ENCODE measurements at places on chromosomes 2 and 18.

DNA sequence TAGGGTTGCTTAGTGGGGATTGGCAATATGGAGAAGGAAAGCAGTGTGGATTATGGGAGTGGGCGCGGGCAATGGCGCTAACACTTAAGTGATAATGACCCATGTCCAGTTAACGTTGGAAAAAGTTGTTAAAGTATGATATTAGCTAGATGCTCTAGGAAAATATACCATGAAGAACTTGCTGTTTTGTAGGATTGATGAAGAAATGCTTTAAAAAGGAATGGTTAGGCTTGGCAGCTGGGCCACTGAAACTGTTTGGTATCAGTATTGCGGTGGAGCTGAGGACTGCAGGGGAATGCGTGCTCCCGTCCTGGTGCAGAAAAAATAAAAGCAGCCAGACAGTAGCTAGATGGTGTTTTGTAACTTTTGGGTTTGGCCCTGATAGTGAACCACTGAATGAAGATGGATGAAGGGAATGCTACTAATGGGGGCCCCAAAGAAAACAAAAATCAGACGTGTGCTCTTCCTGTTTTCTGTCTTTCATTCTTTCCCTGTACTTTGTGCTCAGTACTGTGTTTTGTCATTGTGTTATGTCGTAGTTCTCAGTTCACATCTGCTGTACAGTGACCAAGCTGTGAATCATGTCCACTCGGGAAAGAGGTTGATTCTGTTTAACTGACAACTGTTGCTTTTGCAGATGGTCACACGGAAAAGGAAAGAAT, 999 bp downstream of the INSIG2 start:
- no peak for DNase-seq

DNA sequence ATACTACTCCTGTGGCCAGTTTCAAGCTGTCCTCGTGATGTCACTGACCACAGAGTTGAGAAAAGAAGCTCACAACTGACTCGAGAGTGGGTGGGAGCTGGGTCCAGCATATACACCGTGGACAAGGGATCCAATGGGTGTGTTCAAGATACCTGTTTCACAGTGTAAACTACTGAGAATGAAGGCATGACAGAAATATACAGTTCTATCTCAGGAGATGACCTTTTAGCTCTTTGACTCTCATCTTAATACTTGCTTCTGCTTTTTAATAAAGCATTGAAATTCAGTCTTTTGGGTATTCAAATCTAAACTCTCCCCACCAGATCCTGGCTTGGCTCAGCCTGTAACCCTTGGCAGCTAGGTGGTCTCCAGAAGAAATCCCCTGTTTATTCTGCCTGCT, 130.1 kb downstream of the MAP2 start:
- DNase-seq = no peak

GRCh38 chr2:54254180-54254579, 1.8 kb downstream of the TSPYL6 start:
- no peak for DNase-seq

DNA sequence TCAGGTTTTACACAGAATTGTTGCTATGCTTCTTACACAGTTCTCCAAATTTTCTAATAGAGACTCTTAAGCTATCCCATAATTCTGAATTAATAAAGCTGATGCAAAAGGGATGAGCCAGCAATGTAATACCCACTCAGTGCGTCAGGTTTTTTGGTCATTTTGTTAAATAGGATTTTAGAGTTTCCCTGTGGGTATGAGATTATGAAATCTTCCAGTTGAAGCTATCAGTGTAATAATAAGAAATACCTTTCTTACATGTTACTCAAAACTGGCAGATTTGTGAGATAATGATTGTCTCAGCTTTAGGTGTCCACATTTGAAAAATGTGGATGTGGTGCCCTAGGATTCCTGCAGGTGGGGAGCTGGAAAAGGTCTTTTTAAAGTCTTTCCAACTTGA, 44.5 kb downstream of the SOCS6 start:
- no peak for DNase-seq

DNA sequence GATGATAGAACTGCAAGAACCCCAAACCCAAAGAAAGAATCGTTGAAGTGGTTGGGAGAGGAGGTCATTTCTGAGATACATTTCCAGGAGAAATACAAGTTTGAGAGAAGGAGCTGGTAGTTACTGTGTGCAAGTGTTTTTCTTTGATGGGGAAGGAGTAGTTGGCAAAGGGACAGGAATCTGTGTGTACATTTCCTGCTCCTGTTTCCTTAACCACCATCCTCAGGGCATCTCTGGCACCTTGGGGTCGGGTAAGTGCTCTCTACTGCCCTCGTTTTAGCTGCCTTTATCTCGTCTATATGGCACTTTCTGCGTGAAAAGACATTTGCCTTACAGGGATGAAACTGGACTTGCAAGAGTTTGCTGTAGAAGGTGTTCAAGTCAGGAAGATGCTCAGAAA, 27.3 kb downstream of the CDC42EP3 start:
- no peak for DNase-seq

DNA sequence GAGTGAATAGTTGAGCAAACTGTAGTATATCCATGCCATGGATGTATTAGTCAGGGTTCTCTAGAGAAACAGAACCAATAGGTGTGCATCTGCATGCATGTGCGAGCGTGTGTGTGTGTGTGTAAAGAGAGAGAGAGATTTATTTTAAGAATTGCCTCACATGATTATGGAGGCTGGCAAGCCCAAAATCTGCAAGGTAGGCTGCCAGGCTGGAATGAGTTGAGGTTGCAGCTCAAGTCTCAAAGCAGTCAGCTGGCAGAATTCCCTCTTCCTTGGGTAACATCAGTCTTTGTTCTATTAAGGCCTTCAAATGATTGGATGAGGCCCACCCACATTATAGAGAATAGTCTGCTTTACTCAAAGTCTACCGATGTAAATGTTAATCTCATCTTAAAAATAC, 187.8 kb downstream of the ANAPC1 start:
- DNase-seq = no peak

DNA sequence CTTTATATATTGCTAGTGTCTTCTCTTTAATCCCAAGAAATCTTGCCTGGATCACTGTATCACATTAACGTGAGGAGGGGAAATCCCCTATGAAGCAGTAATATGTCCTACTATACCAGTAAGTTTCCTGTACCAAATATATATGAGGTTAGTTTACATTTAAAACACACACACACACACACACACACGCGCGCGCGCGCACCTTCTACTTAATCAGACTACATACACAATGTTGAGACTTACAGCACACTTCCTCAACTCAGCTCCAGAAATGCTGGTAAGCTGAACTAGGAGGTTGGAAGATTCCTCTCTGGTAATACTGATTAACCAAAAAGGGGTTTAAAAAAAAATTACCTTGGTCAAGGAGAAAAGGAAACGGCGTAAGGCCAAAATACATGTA, 49.3 kb downstream of the USP34 start:
- no peak for DNase-seq

DNA sequence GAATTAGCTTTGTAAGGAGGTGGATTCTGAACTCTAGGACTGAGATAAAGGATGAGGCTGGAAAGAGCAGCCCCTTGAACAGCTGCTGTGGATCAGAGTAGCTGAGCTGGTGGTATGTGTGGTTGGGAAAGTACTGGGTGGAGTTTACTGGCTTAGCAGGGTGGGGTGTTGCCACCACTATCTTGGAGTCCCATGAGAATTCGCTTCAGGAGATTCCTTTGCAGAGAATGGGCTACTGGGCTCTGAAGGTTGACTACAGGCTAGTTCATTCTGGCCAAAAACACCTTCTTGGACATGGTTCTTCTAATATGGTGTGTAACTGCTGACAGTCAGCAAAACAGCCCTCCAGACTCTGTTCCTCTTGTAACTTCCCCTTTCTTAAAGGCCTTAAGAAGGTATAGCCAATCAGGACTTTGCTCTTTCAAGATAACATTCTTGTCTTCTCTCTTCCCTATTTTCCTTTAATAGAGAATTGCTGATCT, 52.7 kb downstream of the TET3 start:
- no peak for DNase-seq

DNA sequence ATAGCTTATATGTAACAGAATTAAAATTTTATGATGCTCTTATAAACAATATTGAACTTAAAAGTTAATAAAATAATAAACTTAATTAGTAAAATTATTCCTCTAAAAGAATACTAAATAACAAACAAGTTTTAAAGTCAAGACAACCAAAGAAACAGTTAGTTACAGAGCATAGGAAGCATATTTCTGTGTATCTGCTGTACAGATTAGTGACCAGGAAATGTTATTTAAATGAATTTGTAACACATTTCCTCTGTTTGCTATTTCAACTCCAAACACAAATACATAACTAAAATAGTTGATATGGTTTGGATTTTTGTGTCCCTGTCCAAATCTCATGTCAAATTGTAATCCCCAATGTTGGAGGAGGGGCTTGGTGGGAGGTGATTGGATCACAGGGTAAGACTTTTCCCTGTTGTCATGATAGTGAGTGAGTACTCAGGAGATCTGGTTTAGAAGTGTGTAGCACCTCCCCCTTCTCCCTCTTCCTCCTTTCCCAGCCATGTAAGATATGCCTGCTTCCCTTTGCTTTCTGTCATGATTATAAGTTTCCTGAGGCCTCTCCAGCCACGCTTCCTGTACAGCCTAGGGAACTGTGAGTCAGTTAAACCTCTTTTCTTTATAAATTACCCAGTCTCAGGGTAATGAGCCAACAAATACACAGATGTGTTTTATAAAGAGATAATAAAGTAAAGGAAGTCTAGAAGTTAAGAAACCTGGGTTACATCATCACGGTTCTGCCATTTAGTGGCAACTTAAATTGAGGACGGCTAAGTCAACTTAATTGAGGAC, 51.8 kb downstream of the ROCK2 start:
- DNase-seq = no peak

- no peak for DNase-seq
Observed at GRCh38 chr2:32514946-32515345, 112.9 kb upstream of the TTC27 start.

- DNase-seq = no peak
Observed at GRCh38 chr2:201413143-201413542, 38.1 kb downstream of the TRAK2 start.

- no peak for DNase-seq
Observed at GRCh38 chr2:7866825-7867224, 815.0 kb upstream of the ID2 start.

DNA sequence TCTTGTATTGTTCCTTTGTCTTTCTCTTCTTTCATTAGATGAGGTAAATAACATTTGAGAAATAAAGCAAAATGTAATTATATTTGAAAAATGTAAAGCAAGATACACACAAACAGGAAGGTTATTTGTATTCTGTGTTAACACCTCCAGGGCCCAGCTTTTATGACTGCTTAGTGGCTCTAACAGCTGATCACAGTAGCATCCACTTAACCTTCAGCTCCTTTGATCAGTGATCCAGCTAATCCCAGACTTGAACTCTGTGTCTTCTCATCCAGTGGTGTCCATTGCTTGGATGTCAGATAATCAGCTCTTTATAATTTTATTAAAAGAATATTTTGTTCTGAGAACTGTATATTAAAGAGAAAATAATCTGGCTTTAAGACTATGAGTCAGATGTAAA, 44.5 kb downstream of the PSMD14 start:
- no peak for DNase-seq

DNA sequence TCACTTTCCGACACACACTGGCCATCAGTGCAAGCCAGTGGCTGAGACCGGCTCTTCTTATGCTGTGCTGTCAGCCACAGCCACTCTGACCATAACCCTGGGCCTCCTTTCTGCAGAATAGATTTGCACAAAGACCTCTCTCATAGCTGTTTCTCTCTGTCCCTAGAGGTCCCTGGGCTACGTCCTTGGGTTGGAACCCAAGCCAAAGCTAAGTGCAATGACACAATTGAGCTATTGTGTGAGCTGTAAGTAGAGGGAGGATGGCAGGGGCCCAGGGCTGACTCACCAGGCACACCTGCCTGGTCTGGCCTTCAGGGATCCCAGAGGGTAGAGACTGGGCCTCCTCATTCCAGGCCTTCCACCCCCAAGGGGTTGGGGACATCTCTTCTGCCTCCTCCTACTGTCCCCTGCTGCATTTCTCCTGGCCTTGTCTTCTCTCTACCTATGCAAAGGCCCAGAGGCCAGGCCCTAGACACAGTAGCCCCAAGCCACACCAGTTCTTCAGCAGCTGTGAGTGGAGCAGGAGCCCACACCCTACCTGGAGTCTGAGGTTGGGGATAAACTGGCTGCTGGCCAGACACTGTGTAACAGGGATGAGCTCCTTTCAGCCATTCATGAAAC, 174.6 kb downstream of the NCK2 start:
- no peak for DNase-seq

DNA sequence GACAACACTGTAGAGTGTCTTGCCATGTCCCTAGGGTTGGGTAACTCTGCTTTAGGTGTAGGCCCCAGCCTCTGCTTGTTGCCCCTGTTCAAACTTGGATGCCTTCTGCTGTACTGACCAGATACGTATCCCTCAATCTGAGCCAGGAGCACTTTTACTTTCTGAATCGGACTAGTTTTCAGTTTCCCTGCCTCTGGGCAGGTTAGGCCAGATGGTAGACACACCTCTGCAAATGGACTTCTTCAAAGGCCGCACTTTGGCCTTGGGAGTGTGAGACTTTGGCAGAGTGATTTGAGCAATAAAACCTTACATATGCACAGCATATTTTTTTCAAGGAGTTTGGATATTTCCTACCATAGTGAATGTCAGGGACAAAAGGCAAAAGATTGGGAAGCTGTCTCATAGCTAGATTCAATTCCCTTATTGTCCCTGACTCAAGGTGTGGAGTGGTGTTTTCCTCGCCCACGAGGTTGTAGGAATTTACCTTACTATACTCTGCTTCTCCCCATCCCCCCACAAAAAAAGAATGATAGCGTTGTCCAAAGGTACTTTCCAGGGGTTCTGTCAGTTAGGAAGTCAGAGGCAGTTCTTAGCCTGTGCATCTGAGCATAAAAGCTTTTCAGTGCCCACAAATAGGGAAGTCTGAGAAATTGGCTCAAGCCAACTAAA, 15.3 kb upstream of the PARD3B start:
- no peak for DNase-seq

DNA sequence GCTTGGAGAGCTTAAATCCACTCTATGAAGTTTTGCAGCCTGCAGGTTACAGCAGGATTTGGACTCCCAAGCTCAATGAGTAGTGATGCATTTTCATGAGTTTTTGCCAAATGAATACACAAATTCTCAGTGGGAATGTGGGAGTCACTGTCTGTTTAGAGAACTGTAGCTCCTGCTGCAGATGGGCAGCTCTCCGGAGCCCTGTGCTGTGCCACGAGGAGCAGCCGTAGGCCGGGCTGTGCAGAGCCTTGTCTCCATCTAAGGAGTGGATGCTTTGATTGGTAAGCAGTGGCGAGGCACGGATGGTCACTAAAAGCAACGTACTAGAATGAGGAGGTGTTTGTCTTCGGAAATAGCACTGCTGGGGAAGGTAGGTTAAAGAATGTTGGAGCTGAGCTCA, 96.0 kb upstream of the NFATC1 start:
- DNase-seq = no peak

GRCh38 chr2:73253901-73254300, 19.8 kb downstream of the CCT7 start:
- DNase-seq = no peak

- DNase-seq = no peak
Observed at GRCh38 chr2:46666754-46667153, 187.4 kb downstream of the TMEM247 start.

- DNase-seq = no peak
Observed at GRCh38 chr18:44592639-44593038, 88.0 kb upstream of the SETBP1 start.
